ENCODE measurements at places on chromosomes 7 and 10.

DNA sequence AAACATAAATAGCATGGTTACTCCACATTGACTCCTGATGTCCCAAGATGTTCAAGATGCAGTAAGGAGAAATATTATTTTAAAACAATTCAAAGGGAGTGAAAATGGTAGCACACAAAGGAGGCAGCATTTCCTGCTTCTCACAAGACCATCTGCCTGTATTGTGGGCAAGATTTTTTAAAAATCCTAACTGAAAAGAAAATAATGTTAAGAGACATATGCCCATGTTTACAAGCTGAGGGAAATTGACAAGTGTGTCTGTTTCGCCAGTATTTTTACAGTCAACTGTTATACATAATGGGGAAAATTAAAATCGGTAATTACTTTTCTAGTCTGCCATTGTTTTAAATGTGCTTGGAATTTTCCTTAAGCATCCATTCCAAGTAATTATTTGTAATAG lies 646.2 kb upstream of the C7orf33 start:
- no peak for DNase-seq

GRCh38 chr10:98170249-98171117 lies 36.0 kb downstream of the R3HCC1L start:
- DNase-seq, result peak; percentile 42

- no peak for DNase-seq
Measured at GRCh38 chr10:74332398-74332797, 181.4 kb downstream of the ADK start.

- no peak for DNase-seq
Measured at GRCh38 chr7:28488061-28488791, 75.9 kb downstream of the CREB5 start.

GRCh38 chr7:16583834-16584233 lies 57.2 kb downstream of the LRRC72 start:
- DNase-seq, result no peak

- DNase-seq, result no peak
Measured at GRCh38 chr7:150788474-150789269, 11.5 kb downstream of the TMEM176B start.

GRCh38 chr7:113100121-113100603 lies 13.5 kb upstream of the GPR85 start:
- no peak for DNase-seq

DNA sequence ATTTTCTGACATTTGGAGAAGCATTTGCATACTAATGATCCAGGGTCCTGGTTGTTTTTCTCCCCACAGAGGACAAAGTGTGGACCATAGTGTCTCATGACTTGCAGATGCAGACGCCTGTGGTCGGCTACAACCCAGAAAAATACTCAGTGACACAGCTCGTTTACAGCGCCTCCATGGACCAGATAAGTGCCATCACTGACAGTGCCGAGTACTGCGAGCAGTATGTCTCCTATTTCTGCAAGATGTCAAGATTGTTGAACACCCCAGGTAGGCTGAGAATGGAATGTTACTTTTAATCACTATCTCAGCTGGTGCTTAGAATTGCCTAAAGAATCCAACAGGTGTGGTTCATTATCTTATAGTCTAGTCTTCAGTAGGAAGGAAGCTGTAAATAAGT lies 951.5 kb upstream of the C7orf33 start:
- no peak for DNase-seq

DNA sequence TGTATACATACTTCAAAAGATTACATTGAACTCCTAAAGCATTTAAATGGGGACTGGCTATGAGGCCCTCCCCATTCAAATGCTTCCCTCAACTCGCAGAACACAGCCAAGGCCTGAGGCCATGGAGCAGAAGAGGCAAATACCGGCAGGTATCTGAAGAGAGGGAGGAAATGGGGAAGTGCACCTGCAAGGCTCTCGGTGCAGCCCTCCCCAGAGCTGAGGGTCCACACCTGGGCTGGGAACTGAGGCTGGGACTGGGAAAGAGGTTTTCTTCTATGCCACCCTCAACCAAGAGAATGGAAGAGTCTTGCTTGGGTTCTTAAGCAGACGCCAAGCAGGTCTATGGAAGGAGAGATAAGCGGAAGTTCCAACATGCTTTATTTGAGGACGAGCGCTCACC lies 13.0 kb upstream of the CYREN start:
- no peak for DNase-seq

- peak; percentile 65 for DNase-seq
Measured at GRCh38 chr7:106071356-106071998, 40.6 kb downstream of the SYPL1 start.

- DNase-seq, result no peak
Measured at GRCh38 chr10:94607111-94607510, 61.5 kb downstream of the HELLS start.

GRCh38 chr7:50282813-50283605 lies 21.5 kb upstream of the IKZF1 start:
- no peak for DNase-seq

GRCh38 chr7:122438006-122438405 lies 133.5 kb upstream of the FEZF1 start:
- DNase-seq, result no peak

GRCh38 chr7:117127585-117128168 lies 174.4 kb downstream of the ST7 start:
- peak; percentile 57 for DNase-seq

DNA sequence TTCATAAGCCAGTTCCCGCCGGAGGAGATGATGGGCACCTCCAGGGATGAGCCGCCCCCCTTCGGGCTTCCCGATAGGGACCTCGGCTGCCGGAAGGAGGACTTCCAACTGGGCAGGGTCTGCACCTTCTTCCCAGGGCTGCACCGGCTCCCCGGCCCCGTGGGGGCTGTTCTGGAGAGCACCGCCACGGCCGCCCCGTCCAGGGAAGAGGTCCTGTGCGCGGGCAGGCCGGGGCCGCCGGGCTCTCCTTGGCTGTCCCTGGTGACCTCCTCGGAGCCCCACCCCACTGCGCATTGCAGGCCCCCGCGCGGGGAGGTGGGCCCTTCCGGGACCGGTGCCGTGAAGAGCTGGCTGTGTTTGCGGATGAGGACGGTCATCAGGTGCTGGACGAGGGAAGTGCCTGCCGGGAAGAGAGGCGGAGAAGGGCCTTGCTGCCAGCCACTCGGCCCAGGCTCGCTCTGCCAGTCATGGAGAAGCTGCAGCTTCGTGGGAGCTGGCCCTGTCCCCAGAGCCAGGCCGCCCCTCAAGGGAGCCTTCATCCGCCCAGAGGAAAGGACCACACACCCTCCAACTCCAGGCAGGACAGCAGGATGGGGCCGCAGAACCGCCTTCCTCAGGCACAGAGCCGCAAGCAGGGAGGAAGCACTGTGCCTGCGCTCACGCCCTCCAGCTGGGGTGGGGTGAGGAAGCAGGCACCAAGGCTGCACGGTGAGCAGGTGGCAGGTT lies 144.4 kb downstream of the MAPK8 start:
- DNase-seq, result no peak

DNA sequence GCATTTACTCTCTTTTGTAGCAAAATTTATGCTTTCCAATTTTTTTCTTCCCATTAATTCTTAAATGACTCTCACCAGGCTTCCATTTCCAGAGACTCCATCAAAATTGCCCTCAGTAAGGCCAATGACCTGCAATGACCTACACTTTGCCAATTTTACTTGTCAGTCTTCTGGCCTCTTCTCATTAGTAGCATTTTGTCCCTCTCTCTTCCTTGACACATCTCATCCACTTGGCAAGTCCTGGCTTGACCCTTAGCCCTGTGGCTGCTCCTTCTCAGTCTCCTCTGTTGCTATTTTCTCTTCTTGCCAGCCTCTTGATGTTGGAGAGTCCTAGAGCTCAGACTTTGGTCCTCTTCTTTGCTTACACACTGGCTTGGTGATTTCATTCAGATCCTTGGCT lies 166.1 kb upstream of the MTPN start:
- DNase-seq, result no peak

GRCh38 chr10:1738950-1739349 lies 1.6 kb upstream of the ADARB2 start:
- no peak for DNase-seq

DNA sequence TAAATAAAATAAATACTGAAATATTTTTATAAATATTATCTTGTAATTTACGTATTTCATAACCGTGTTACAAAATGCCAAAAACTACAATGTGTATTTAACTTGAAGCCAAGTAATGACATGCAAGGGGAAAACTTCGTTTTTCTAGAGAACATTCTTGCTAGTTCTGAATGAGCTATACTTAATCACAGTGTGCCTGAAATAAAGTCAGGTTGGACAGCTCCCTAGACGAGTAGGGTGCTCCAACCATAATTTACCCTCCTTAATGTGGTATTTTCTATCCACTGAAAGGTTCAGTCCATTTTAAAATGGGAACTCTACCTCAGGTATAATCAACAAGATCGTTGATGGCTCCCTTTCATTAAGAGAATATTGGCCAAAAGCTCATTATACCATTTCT lies 194.5 kb upstream of the AHR start:
- DNase-seq, result no peak

GRCh38 chr10:91838199-91838598 lies 40.0 kb downstream of the TNKS2 start:
- no peak for DNase-seq

DNA sequence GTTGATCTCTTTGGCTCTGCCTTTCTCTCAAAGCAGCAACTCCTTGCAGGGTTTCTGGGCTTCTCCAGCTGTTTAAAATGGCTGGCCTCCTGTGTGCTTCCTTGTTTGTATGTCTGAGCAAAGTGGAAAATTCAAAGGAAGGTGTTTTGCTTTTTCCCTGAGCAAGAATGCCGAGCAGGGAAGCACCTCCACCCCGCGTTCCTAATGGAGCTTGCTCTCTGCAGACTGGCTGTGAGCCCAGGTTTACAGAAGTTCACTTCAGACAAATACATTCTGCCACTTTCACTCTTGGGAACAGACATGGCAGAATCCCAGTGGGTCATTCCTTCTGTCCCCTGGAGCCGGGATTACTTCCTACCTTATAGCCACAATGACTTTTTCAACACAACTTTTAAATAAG lies 181.8 kb upstream of the AGK start:
- no peak for DNase-seq

GRCh38 chr7:30459591-30460245 lies 18.9 kb downstream of the NOD1 start:
- no peak for DNase-seq

GRCh38 chr10:100907773-100908363 lies 4.9 kb upstream of the SLF2 start:
- DNase-seq, result no peak

GRCh38 chr10:115744089-115744488 lies 528.9 kb downstream of the GFRA1 start:
- DNase-seq, result no peak

DNA sequence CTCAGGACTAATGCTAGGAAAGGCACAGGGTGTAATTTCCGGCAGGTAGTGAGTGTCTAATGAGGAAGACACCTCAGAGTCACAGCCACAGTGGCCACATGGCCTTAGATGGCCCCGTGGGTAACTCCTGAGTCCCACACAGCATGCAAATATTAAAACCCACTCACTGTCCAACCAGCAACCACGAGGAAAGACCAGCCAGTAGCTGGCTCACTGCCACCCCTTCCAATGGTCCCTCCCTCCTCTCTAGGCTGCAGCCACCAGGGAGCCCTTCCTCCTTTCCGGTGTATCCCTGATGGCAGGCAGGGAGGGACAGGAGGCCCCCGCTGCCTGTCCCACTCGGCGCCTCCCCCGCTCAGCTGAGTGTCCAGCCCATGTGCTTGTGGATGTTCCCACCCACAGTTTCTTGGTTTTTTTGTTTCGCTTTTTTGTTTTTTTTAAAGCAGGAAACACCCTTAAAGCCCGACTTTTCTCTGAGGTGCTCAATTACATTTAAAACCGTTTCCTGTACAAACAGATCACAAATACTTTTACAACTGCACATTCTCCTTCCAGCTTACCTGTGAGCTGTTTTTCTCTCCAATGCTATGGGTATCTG lies 9.2 kb downstream of the BNIP3 start:
- DNase-seq, result peak; percentile 58

GRCh38 chr7:100407285-100408180 lies 21.0 kb downstream of the ZCWPW1 start:
- peak; percentile 78 for DNase-seq

GRCh38 chr10:119306514-119306951 lies 99.2 kb downstream of the GRK5 start:
- peak; percentile 81 for DNase-seq

- DNase-seq, result no peak
Measured at GRCh38 chr7:7628476-7628875, 12.1 kb upstream of the UMAD1 start.

DNA sequence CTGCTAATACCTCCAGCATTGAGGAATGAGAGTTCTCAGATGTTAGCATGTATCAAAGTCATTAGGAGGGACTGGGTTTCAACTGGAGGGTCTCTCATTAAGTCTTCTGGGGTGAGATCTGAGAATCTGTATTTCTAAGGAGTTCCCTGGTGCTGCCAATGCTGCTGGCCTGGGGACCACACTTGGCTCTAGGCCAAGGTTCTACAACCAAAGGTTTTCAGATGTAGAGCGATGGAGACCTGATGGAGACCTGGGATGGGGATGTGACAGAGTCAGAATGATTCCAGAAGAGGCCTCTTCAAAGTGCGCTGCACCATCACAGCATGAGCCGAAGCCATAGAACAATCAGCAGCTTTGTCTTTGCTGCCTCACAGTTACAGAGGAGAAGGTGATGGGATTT lies 27.2 kb downstream of the ST8SIA6 start:
- DNase-seq, result no peak

DNA sequence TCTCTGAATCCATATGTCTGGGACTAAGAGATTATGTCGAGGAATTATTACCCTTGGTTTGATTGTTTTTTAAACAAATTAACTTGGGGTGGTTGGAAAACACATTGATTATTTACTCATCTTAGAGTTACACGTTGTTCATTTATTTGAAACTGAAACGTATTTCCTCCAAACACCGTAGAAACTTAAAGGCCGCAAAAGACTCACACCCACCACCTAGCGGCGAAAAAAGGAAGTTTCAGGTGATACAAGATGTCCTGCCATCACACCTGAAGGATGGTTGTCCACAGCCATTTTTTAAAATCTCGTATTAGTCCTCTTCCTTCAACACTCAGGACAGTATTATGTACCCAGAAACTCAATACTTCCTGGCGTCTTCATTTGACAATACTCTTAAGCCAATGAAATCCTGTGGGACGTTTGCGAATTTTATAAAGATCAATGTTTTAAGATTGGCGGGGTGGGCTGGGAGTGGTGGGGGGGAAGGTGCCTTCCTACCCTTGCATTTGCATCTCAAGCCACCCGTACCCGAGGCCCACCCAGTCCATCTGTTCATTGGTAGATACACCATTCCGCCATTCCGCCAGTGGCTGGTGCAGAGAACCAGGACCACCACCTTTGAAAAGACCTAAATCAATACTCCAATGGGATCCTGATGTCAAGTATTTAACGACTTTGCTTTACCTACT lies 1.4 kb upstream of the LCOR start:
- DNase-seq, result peak; percentile 89

GRCh38 chr10:45433716-45434469 lies 59.9 kb downstream of the ALOX5 start:
- no peak for DNase-seq

GRCh38 chr10:63286340-63286739 lies 153.2 kb downstream of the NRBF2 start:
- DNase-seq, result no peak

- DNase-seq, result peak; percentile 76
Measured at GRCh38 chr7:92904244-92905131, 68.1 kb upstream of the CDK6 start.
